ENCODE measurements at places on chromosomes 7 and 10.
A peak's percentile ranks its signal among the peaks of the same experiment; 100 is the strongest.

- no peak for DNase-seq
These were observed 12.9 kb upstream of the KCP start for GRCh38 chr7:128923411-128923800.

DNA sequence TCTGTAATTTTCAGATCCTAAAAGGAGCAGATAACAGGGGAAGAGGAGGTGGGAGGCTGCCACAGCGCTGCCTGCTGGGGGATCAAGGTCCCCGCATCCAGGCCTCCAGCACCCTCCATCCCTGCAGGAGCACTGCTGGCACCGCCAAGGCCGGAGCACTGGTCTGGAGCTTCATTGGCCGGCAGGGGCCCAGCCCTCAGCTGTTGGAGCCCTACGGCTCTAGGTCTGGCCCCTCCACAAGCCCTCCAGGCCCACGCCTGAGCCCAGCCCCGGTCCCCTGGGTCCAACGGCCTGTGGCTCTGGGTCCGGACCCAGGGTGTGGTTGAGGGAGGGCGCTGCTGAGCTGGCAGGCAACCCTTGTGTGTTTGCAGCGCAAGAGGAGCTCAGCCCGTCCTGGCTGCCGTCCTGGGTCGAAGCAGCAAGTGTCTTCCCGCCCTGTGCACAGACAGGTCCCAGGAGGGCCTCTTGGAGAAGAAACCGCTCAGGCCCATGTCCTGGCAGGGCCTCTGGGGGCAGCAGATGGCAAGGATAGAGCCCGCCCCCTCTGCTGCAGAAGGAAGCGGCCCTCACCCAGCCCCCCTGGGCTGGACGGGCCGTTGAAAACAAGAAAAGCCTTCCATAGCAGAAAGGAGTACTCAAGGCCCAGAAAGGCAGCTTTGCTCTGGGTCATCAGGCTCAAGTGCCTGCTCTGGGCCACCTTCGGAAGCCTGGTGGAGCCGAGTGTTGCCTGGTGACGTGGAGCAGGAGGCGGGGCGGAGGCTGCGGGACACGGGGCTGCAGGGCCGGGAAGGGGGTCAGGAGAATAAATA, 54.3 kb upstream of the TNRC18 start:
- no peak for DNase-seq

GRCh38 chr10:88565072-88565471, 18.0 kb downstream of the RNLS start:
- no peak for DNase-seq

GRCh38 chr10:45581216-45581549, 91.4 kb downstream of the ZFAND4 start:
- DNase-seq, result peak; percentile 12

- no peak for DNase-seq
These were observed 104.8 kb upstream of the LAMB4 start for GRCh38 chr7:108234971-108235450.

GRCh38 chr7:113763226-113763625, 155.6 kb downstream of the PPP1R3A start:
- DNase-seq, result peak; percentile 52

DNA sequence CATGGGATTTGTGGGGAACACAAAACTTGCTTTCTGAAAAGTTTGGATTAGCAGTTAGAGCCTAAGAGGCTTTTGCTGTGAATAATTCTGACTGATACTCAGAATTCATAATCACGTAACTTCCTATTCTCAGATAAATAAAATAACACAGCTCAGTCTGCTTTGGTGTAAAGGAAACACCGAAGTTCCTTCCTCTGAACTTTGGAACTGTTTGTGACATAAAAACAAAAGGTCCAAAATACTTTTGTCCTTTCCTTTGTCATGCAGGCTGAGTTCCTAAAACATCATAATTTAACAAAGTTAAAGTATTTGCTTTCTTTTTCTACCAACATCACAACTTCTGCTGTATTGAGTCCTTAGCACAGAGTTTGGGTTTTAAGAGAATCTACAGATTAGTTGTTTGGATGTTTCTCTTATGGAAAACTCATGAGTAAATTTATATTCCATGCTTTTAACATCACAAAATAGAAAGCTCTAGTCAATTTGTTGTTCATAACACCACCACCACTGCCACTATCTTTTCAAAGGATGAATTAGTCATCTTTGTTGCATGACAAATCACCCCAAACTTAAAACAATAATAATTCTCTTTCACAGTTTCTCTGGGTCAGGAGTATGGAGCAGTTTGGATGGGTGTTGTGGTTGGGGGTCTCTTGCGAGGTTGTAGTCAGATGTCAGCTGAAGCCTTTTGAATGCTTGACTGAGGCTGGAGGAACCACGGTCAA, 123.4 kb downstream of the REEP3 start:
- no peak for DNase-seq

DNA sequence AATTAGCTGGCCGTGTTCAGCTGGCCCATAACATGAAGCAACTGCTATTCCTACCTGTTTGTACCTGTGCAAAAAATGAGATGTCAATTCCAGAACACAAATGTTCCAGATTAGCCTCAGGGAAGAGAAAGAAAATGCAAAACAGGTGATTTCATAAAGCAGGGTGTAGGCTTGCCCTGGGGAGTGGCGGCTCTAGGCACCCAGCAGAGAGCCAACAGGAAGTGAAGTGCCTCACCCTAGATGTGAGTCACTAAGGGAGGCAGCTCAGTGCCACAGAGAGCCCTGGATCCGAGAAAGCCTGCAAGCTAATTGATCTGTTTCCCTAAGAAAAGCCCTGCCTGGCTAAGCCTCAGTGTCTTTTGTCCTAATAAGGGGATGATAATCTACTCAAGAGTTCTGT, 240.0 kb downstream of the ARHGAP21 start:
- peak; percentile 75 for DNase-seq

GRCh38 chr7:128697302-128697905, 25.3 kb downstream of the GARIN1A start:
- DNase-seq, result peak; percentile 77

- DNase-seq, result no peak
These were observed 170.9 kb downstream of the PARD3 start for GRCh38 chr10:34644224-34644623.

DNA sequence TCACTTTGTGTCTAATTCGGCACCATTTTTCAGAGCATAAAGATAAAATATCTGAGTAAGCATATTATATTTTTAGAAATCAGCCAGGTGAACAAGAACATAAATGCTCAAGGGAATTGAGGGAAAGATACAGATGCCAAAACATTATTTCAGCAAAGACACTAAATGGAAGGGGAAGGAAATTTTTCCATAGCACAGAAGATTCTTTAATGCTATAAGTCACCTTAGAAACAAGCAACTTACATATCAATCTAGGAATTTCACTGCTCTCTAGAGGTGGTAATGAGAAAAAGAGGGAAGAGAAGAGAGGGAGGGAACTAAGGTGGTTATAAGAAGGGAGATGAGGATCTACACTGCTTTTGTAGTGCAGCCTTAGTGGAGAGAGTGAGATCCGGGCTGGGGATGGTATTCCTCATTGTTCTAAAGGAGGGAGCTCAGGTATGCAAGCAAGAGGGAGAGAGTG, 20.4 kb downstream of the ZNF365 start:
- no peak for DNase-seq

- DNase-seq, result no peak
These were observed 17.5 kb downstream of the PWWP2B start for GRCh38 chr10:132414402-132415016.

- no peak for DNase-seq
These were observed 45.1 kb upstream of the LYZL1 start for GRCh38 chr10:29243750-29244149.

GRCh38 chr10:106898446-106898845, 266.1 kb downstream of the SORCS1 start:
- DNase-seq, result no peak

- no peak for DNase-seq
These were observed 269.9 kb upstream of the FERD3L start for GRCh38 chr7:19415123-19415522.

GRCh38 chr7:88760136-88760515, 626 bp downstream of the ZNF804B start:
- DNase-seq, result no peak

- DNase-seq, result no peak
These were observed 644.6 kb downstream of the AUTS2 start for GRCh38 chr7:70242826-70243225.

DNA sequence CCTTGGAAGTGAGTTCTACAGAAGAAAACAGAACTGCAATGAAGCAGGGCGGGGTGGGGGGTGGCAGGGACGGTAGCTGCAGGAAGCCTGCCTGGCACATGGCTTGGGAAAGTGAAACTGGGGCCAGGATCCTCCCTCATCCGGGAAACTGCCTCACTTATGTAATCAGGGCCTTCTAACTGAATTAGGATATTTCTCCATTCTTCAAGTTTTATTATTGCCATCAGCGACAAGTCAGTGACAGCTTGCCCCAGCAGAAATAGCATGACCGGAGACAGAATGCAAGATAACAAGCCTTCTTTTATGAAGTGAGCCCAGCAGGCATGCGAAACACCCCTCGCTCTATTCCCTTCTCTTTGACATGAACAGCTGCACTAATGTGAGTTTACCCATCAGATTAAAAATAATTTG, 77.5 kb upstream of the CACUL1 start:
- DNase-seq, result no peak

- no peak for DNase-seq
These were observed 494 bp upstream of the RHBDD2 start for GRCh38 chr7:75878312-75878768.

- DNase-seq, result peak; percentile 69
These were observed 551 bp downstream of the WASL start for GRCh38 chr7:123748171-123748733.

- DNase-seq, result peak; percentile 3
These were observed 45.4 kb downstream of the GPR37 start for GRCh38 chr7:124720195-124720594.

DNA sequence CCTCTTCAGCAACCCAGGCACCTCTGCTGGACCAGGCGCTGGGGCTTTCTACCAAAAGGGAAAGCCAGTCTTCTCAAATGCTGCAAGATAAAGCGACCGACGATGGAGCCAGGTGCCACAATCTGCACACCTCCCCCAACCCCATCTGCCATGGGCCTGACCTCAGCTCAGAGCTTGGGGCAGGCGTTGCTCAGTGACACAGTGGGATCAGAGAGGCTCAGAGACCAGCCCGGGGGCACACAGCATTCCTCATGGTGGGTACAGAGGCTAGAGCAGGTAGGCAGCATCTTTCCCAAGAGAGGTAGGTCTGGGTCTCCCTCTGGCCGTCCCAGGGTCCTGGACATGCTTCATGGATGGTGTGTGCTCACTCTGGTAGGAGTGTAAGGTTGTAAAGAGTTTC, 56.3 kb downstream of the ZMIZ1 start:
- no peak for DNase-seq
